ENCODE measurements at places on chromosomes 3 and 15.
A peak's percentile ranks its signal among the peaks of the same experiment; 100 is the strongest.

DNA sequence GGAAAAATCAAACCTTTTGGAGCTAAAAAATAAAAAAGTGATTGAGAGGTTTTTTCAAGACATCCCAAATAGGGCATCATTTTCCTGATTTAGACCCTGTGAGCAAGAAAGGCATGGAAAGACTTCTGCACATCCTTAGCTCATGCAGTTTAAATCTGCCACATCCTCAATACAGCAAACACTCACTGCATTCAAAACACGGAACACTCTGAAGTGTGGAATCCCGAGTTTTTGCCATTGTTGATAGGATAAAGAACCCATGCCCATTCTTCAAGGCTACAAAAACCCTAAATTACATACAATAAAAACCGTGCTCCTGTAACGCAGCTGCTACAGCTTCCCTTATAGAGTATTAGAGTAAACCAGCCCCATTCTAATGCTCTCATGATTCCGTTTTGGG is 346.8 kb downstream of the GABRG3 start:
- DNase-seq, result no peak

- no peak for DNase-seq
Measured at GRCh38 chr3:100260081-100260684, 609 bp upstream of the TBC1D23 start.

- DNase-seq, result no peak
Measured at GRCh38 chr3:101828691-101829436, 20.4 kb upstream of the NFKBIZ start.

GRCh38 chr3:12445523-12446240 is 38.6 kb upstream of the TSEN2 start:
- no peak for DNase-seq

- no peak for DNase-seq
Measured at GRCh38 chr15:60369696-60370095, 28.1 kb downstream of the ANXA2 start.

DNA sequence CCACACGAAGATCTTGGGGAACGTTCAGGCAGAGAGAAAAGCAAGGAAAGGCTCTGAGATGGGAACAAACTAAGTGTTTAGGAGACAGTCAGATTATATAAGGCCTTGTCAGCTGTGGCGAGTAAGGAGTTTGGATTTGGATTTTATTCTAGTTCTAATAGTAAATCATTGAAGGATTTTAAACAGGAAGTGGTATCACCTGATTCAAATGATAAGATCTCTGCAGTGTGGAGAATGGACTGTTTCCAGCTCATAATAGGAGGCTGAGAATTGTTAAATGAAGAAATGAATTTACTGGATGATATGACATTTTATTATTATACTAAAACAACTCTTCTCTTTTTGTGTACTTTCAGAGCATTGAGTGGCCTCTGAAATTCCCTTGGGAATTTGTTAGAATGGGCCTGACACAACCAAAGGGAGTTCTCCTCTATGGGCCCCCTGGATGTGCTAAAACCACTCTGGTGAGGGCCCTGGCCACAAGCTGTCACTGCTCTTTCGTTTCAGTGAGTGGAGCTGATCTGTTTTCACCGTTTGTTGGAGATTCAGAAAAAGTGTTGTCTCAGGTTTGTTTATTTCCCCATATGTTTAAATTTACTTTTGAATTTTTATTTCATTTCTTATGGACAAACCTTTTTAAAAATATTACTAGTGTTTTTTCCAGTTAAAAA is 36.0 kb upstream of the GATM start:
- no peak for DNase-seq

- DNase-seq, result no peak
Measured at GRCh38 chr3:191637611-191638010, 176.6 kb downstream of the PYDC2 start.

GRCh38 chr3:144275005-144275404 is 303.4 kb downstream of the DIPK2A start:
- DNase-seq, result no peak

DNA sequence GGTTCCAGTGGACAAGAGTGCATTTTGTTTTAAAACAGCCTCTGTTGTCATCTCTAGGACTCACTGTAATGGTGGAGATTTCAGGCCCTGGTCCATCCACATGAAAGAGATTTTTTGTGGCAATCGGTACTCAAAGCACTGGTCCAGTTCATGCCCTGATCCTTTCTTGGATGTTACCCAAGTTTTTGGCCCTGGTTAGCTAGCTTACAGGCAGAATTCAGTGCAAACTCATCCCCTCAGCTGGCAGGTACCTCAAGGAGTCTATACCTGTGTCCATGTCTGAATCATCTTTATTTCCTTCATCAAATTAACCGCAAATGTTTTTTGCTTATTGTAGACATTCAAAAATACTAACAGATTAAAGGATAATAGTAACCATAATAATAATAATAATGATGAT is 13.7 kb upstream of the MEF2A start:
- no peak for DNase-seq

DNA sequence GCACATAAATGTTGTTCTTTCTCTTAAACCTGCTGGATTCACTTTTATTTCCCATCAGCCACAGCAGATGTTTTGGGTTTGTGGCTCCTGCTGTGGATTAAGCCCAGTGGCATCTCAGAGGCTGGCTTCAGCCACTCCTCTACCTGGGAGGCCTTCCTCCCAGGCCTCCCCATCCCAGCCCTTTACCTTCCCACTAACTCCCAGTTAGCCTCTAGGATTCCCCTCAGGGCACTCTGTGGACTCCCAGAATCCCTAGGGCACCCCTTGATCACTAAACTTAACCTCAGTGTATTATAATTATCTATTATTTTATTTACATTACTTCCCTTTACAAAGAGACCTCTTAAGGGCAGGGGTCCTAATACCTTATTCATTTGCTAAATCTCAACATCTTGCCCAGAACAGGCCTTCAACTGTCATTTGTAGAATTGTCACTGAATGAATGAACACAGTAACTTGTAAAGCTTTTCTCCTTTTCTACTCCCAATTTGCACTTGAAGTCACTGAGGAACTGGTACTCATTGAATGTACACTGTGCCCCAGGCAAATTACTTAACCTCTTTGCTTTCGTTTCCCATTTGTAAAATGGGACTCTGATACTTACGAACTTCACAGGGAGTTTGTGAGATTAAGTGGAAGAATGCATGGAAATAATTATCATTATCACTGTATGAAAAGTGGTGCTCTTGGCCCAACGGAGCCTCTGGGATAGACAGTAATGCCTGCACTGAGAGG is 8.3 kb downstream of the CCDC13 start:
- DNase-seq, result no peak

- DNase-seq, result peak; percentile 52
Measured at GRCh38 chr3:123993818-123994217, 1.9 kb upstream of the ROPN1 start.

GRCh38 chr15:88615303-88616107 is 5.6 kb upstream of the AEN start:
- DNase-seq, result no peak

- DNase-seq, result no peak
Measured at GRCh38 chr15:80423215-80423614, 19.0 kb downstream of the ARNT2 start.

GRCh38 chr15:98548139-98548971 is 100.0 kb upstream of the IGF1R start:
- no peak for DNase-seq

DNA sequence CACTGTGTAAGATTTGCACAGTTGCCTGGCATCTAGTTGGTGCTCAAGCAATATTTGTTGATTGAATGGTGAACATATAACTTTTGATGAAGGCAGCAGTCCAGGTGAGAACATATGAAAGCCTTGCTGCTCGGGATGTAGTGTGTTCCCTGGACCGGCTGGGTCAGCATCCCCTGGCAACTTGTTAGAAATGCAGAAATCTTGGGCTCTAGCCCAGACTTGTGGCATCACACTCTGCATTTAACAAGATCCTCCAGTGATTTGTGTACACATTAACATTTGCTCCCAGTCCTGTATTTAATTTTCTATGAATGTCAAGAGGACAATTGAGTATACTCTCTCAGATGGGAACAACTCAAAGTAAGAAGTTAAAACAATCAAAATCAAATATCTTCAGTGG is 69.0 kb upstream of the SAMMSON start:
- no peak for DNase-seq

- no peak for DNase-seq
Measured at GRCh38 chr15:50095938-50096821, 22.9 kb downstream of the ATP8B4 start.

DNA sequence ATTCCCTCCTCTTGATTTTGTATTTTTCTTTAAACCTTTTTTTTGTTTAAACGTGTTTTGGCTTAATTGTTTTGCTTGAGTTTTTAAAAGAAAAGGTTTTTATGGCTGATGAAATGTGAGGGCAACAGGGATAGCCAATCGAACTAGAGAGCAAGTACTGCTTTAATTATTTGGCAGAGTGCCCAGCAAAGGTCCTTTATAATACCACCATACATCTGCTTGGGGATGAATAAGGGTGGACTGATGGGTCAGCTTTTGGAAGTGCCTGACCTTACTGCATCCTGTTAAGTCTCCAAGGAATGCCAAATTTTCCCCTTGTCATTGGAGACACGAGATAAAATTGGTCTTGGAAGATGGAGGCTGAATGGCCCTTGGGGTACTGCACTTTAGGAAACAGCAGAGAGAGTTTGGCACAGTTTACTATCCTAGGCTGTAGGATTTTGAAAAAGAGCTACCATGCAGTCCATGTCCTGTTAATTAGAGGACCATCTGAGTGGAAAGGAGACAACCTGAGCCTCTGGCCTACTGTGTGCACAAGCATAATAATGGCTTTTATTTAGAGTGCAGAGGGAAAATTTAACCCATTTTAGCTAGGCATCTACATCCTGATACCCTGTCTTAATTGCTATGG is 19.8 kb upstream of the MTHFS start:
- no peak for DNase-seq

DNA sequence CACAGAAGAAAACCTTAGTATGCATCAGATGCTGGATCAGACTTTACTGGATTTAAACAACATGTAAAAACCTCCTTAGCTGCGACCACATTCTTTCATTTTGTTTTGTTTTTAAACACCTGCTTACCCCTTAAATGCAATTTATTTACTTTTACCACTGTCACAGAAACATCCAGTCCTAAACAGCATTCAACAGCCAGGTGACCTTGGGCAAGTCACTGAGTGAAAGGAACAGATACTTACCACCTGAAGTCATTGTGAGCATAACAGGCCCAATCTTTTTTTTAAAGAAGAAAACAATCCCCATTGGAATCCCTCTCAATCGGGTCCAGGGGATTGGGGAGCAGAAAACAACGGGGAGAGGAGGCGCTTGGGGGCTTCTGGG is 390 bp downstream of the STARD5 start:
- DNase-seq, result no peak

GRCh38 chr15:66167854-66168253 is 85.7 kb downstream of the MEGF11 start:
- no peak for DNase-seq

GRCh38 chr3:187792521-187792920 is 47.3 kb upstream of the BCL6 start:
- DNase-seq, result no peak

GRCh38 chr15:61327019-61327631 is 98.0 kb upstream of the RORA start:
- peak; percentile 46 for DNase-seq

DNA sequence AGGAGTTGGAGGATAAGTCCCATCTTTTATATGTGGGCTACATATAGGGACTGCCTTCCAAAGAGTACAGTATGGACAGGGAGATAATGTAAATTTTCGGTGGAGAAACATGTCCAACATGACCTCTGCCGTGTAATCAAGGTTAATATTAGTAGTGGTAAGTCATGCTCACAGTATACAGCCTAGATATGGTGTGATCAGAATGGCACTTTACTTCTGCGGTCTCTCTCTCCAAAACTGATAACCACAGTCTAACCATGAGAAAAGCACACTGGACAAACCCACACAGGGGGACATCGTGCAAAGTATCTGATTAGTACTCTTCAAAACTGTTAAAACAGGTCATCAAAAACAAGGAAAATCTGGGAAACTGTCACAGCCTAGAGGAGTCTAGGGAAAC is 66.6 kb upstream of the PLCL2 start:
- no peak for DNase-seq

GRCh38 chr15:68370768-68371151 is 61.2 kb downstream of the ITGA11 start:
- no peak for DNase-seq

DNA sequence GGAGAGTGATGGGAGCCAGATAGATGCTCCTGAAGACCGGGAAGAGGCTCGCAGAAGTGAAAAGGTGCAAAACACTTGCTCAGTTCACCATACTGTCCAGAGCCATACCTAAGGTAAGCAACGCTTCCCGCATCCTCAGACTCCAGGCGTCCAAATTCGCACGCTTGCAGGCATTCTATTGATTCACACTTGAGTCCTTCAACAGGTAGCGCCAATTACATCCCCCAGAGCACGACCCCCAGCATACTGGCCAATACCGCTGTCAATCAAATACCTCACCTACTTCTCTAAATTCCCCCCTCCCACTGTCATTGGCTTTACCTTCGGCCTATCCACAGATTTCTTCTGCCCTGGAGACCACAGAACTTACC is 361 bp upstream of the STXBP5L start:
- no peak for DNase-seq

- DNase-seq, result no peak
Measured at GRCh38 chr3:31188112-31188511, 293.7 kb upstream of the GADL1 start.

- DNase-seq, result no peak
Measured at GRCh38 chr3:88180398-88180999, 30.7 kb downstream of the C3orf38 start.

- DNase-seq, result no peak
Measured at GRCh38 chr3:13165576-13165975, 92.3 kb upstream of the IQSEC1 start.

GRCh38 chr3:151169262-151169947 is 33.6 kb downstream of the GPR171 start:
- DNase-seq, result no peak

DNA sequence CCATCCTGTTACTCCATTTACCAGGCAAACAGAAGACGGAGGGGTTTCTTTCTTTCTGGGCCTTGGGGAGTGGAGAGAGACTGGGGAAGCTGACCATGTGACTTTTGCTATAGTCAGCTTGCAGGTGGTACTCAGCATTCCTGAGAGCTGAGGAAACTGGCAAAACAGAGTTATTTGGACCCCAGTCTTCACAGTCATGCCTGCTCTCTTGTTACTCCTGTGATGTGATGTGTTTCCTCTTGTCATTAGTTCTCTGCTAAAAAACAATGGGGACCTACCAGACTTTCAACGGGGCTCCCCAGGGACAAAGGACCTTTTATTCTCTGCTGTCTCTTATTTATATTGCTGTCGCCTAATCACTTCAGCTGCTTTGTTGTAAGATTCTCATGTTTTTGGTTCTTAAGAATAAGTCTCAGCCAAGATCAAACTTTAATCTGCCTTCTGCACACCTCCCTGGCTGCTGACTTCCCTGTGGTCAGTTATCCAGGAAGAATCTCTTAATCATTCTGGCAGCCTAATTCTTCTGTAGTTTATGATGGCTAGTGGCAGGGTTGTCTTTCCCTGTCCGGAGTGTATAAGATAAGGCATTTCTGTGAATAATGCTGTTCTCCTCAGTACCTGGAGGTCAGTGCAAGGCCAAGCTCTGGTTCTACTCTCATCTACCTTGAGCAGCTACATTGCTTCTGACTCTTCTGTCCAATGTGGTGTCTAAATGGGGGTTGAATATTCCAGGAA is 8.8 kb downstream of the STARD9 start:
- DNase-seq, result no peak

- no peak for DNase-seq
Measured at GRCh38 chr3:69715204-69715603, 24.1 kb upstream of the MITF start.

GRCh38 chr15:61660579-61660978 is 399.7 kb downstream of the VPS13C start:
- no peak for DNase-seq

Measured in NCI-H510A (cell line).